ENCODE measurements at places on chromosomes 4 and X.

DNA sequence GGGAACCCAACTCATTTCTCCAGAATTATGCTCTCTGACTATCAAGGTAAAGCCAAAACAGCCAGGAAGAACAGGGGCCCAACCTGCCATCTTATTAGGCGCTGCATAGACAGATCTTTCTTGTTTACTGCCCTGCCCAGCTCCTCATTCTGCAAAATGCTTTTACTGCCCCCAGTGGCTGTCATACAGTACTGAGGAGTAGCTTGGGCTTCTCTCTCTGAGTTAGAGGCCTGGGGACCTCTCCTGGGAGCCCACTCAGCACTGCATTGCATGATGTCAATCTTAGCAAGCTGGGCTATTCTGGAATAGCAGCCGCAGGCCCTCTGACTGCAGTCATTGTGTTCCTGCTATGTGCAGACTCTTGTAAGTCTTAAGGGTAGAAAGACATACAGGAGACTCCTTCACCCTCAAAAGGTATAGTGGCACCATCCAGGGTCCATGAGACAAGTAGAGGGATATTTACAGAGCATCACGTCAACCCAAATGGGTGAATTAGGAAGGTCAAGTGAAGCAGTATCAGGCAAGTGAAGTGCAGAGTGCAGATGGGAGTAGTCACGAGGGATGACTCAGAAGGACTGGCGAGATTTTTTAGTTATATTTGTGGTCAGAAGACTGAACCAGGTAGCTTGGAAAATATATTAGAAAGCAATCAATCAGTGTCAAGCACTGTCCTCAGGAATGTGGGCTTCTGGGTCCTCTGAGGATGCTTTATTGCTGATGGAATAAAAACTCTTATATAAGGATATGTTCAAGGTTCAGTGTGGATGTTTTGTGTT, 294.1 kb upstream of the SFRP2 start:
- DNase-seq = no peak

GRCh38 chr4:90280954-90281353, 153.8 kb downstream of the CCSER1 start:
- no peak for DNase-seq

GRCh38 chr4:27368781-27369180, 508.1 kb downstream of the STIM2 start:
- no peak for DNase-seq

DNA sequence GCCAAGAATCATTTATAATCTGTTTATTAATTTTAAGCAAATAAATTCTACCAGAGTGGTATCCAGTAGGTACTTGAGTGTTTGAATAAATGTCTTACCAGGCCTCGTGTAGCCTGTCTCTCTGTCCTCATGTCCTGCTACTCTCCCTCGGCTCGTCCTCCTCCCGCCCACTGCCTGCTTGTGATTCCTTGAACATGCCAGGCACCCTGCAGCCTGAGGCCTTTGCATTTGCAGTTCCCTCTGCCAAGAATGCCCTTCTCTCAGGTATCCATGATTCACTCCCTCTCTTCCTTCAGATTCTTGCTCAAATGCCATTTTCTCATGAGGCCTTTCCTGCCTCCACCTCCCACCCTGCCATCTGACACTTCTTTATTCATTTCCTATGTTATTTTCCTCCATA, 209.7 kb upstream of the PRPS2 start:
- no peak for DNase-seq

GRCh38 chr4:138449938-138450337, 207.8 kb upstream of the SLC7A11 start:
- no peak for DNase-seq

GRCh38 chrX:150163221-150163930, 199.7 kb upstream of the MAMLD1 start:
- DNase-seq = no peak

DNA sequence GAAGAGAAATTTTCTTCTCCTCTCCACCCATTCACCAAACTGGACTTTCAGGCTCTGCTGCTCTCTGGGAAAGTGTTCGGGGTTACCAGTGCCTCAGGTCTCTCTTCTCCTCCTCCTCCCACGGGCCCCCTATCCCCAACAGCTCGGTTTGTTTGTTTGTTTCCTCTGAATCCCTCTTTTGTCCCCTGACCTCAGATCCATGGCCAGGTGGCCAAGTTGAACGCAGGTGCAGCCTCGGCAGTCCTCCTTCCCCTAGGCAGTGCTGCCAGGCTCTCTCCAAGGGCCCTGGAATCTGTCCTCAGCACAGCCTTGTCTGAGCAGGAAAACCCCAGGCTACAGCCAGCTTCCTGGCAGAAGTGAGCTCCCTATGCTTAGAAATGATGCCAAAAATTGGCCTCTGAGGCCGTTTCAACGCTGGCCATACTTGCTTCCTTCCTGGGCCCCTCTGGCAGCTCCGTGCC, 60.0 kb downstream of the FHDC1 start:
- no peak for DNase-seq

- DNase-seq = no peak
Measured at GRCh38 chrX:133090236-133090809, 6.6 kb downstream of the USP26 start.

GRCh38 chrX:53031380-53031779, 17.2 kb upstream of the GPR173 start:
- no peak for DNase-seq

DNA sequence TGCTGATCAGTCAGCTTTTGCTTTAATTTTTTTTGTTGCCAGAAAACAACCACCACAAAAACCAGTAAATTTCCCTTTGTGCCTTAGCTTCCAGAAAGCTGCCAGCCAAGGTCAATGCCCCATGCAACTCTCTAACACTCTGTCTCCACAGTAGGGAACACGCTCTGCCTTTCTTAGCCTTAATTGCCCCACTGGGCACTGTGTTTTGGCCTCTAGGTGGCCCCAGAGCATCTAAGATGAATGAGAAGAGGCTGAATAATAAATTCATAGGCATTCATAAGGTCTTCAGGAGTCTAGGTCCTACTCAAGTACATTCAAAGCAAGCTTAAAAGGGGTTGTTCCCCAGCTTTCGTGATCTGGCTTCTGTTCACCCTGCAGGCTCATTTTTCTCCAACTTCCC, 57.7 kb upstream of the PASD1 start:
- no peak for DNase-seq

DNA sequence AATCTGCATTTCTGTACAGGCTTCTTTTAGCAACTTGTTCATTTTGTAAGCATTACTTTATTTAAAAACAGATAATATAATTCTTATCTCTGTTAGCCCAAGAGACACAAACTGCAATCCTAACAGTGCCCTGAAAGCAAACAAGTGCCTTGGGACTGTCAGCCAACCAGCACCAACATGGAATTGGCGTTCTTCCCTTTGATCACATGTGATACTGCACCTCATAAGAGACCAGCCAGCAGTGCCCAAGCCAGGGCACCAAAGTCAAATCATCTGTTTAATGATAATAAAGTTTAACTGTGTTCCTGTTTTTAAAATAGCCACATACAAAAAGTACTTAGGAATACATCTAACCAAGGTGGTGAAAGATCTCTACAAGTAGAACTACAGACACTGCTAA, 223.2 kb downstream of the PRDM5 start:
- DNase-seq = no peak

GRCh38 chrX:40460926-40461325, 119.8 kb upstream of the ATP6AP2 start:
- no peak for DNase-seq

- DNase-seq = no peak
Measured at GRCh38 chr4:4868758-4869723, 9.6 kb downstream of the MSX1 start.
